ENCODE measurements at places on chromosomes 7 and 10. TPM values are rescaled to one million over a fixed set of nuclear protein-coding genes. Genes with fewer than 3 reads are reported as not detected.
A peak's percentile ranks its signal among the peaks of the same experiment; 100 is the strongest.

GRCh38 chr10:114648368-114648767 is 9.7 kb downstream of the ABLIM1 start:
- no peak for ATAC-seq

- peak; percentile 98 for ATAC-seq
Measured at GRCh38 chr10:95693668-95694534, at the start of gene TCTN3. TCTN3 (minus strand) TSS chr10:95693927; CDS start chr10:95693899, 28 bp downstream.

Gene MAT1A
- total RNA-seq: 0.14 TPM

GRCh38 chr7:16462431-16462889 is 3.1 kb downstream of the SOSTDC1 start:
- no peak for ATAC-seq

DNA sequence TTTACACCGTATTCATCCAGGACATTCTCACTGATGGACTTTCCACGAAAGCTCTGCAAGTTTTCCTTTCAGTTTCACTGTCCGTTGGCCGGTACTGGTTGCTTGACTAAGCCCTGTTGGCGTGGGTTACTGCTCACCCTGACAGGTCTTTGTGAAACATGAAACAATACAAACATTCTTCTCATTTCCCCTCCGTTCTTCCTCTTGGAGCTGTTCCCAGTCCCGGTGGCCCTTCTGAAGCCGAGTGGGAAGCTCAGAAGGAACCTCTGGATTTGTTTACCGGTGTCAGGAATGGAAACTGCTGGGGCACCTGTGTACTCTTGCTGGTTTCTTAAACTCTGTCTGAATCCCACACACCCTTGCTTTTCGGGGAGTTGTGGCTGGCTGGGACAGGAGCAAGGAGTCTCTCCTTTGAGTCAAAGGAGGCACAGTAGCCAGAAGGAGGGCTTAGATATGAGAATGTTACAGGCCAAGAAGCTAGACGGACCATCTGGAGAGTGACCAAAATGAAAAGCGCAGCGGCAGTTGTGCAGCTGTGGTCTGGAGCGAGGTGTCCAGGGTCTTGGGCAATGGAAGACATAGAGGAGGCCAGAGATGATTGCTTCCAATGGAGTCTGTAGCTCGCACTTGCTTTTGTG is 45.7 kb downstream of the LYZL2 start:
- ATAC-seq: peak; percentile 91

Gene LMOD2
- total RNA-seq: 0.85 TPM

Gene LAMB1
- total RNA-seq: 14.3 TPM
